ENCODE measurements at places on chromosomes 12 and 14.
A peak's percentile ranks its signal among the peaks of the same experiment; 100 is the strongest.

GRCh38 chr14:61670576-61670975 is 24.7 kb upstream of the HIF1A start:
- no peak for DNase-seq

DNA sequence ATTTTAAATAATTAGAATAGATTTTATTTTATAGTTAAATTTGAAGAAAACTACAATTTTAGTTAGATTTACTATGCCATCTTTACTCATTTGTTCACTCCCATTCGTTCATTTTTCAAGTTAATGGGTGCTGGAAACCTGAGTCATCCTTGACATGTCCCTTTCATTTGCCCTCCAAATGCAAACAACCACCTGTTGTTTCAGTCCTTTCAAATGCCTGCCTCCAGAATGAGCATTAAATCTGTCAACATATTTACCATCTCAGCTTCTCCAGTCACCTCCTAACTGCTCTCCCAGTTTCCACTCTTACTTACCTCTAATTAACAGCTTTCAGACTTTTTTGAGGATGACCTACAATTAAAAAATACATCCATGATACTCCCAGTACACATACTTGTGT is 375.5 kb downstream of the RAD51B start:
- no peak for DNase-seq

DNA sequence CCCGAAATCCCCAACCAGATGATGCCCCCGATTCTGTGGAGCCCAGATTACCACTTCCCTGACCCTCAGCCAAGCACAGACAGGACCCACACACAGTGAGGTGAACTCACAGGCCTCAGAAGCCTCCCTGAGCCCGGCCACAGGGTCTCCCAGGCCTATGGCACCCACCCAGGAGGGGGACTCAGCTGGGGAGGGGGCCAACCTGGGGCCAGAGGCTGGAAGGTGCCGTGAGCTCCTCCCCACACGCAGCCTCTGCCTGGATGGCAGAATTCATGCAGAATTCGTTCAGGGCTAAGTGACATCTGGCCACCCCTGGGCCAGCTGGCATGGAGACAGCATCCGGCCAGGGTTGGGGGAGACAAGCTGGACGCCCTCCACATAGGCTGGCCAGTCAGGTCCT is 11.8 kb downstream of the TMEM179 start:
- DNase-seq = no peak

DNA sequence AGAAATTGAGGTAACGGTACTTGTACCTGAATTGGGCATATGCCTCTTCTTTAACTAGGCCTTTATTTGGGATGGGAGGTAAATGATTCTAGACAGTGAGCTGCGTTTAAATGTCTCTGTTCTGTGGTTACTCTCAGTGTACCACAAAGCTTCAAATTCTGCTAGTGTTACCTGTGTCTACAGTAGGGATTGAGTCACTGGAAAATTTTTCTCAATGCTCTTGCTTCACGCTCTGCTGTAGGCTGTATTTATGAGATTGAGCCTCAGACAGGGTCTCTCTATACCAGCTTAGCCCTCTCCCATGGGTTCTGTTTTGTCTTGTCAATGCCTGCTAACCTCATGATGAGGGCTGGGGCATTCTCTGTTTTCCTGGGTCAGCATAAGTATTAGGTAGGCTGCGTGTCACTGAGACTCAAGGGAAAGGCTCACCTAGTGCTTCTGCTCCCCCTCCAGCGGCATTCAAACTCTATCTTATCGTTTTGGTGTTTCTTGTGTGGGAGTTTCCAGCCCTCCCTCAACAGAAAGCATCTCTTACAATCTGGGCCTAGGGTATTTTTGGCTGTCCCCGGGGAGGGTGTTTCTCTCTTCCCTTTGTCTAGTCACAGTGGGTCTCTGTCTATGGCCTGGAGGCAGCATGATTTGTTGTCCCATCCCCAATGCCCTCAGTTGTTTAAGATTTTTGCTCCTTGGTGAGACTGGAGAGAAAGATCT is 285.8 kb downstream of the ADGRD1 start:
- no peak for DNase-seq

DNA sequence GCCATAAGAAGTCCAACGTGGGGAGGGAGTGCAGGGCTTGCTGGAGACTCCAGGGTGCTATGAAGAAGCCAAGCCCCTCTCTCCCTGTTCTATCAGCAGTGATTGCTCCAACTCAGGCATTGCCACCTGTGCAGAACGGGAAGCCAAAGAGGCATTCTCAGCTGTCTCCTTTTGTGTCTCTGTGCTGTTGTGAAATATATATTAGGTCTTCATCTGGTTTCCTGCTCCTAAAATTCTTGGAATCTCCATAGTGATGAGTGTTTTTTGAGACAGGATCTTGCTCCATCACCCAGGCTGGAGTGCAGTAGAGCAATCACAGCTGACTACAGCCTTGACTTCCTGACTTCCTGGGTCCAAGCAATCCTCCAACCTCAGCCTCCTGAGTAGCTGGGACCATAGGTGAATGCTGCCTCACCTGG is 51.2 kb upstream of the AEBP2 start:
- no peak for DNase-seq

GRCh38 chr12:109729801-109730200 is 16.2 kb downstream of the FAM222A start:
- DNase-seq = no peak

DNA sequence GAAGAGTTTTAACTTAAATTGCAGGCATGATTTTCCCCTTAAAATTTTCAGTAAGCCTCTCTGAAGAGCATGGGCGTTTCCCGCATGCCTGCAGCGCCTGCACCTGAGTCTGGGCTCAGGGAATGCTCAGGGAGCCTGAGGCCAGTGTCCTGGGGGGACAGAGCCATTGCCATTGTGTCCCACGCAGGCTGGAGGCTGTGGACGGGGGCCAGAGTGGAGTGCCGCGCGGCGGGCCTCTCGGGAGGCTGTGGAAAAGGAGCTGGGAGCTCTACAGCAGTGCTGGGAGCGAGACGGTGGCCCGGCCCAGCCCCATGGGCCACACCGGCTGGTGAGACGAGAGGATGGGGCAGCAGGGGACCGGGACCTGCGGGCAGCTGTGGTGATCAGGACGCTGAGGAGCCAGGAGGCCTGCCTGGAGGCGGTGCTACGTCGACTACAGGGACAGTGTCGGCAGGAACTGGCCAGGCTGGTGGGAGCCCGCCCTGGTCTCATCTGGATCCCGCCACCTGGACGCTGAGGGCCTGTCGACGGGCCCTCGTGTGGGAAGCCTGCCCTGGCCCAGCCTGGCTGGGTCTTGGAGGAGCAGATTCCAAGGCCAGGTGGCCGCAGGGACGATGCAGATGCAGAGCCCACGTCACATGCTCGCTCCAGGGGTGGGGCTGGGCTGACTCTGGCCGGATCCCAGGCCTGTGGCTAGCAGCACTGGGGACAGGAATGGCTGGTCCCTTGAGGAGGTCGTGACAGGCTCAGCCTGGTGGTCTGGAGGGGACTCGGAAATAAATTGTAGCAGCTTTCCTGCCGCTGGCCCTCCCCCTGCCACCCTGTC is 7.6 kb downstream of the TEDC1 start:
- no peak for DNase-seq

GRCh38 chr12:79547735-79548609 is 142.8 kb downstream of the PAWR start:
- peak; percentile 52 for DNase-seq

DNA sequence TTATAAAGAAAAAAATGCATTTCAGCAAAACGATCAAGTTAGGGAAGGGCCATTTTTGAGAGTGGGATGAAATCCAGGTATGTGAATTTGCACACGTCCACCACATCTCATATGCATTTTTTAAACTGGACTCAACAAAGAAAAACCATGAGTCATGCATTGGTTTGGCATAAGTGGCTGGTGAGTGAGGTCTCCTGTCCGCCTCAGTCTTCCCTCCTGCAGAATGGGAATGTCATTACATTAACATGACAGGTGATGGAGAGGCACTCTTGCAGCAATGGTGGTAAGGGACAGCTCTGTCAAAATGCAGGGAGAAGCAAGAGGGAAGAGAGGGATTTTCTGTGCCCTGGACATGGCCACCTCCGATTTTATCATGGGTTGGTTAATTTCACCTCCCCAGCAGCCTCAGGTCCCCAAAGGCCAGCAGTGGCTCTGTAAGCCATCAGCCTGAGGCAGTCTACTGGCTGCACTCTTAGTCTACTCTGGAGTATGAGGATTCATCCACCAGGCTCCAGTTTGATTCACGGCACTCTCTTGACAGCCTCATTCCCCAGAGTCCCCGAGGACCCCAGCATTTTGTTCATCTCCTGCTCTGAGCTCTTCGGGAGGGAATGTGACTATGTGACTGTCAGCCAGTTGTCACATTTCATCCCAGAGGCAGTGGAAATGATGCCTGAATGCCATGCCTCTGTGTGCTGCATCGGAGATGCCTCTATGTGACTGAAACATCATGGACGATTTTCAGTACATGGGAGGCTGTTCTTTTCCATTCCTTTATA is 17.1 kb upstream of the PWP1 start:
- DNase-seq = no peak

DNA sequence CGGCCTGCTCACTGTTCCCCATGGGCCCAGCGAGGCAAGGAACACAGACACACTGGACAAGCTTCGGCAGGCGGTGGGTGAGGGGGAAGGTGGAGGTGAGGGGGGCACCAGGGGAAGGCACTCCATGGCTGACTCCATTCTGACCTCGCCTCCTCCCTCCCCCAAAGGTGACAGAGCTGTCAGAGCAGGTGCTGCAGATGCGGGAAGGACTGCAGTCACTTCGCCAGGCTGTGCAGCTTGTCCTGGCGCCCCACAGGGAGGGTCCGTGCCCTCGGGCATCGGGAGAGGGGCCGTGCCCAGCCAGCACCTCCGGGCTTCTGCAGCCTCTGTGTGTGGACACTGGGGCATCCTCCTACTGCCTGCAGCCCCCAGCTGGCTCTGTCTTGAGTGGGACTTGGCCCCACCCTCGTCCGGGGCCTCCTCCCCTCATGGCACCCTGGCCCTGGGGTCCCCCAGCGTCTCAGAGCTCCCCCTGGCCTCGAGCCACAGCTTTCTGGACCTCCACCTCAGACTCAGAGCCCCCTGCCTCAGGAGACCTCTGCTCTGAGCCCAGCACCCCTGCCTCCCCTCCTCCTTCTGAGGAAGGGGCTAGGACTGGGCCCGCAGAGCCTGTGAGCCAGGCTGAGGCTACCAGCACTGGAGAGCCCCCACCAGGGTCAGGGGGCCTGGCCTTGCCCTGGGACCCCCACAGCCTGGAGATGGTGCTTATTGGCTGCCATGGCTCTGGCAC is 10.6 kb downstream of the MCRS1 start:
- DNase-seq = no peak

- no peak for DNase-seq
Measured at GRCh38 chr14:103630364-103631108, 1.5 kb downstream of the KLC1 start.

DNA sequence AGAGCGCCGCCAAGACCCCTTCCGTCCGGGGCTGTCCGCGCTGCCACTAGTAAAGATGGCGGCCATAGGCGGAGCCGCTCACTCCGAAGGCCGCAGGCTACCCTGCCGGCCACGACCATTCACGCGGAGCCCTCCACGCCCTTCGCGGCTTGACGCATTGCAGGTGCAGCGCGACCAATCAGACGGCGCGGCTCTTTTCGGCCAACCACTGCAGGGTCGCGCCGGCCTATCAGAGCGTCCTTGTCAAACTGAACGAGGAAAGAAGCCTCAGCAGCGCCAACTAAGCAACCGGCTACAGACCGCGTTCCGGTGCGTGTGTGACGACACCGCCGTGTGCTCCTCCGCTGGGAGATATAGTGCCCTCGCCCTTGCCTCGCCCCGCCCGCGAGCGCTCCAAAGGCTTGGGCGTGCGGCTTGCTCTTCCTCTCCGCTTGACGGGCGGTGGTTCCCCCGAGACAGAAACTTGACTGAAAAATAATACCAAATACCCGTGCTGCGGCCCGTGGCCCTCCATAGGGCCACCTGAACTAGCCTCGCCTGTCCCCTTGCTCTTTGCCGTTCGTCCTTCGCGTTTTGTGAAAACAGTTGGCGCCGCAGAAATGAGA is 13.6 kb upstream of the CALM1 start:
- peak; percentile 100 for DNase-seq

- no peak for DNase-seq
Measured at GRCh38 chr12:132148368-132149045, 4.2 kb downstream of the NOC4L start.

GRCh38 chr12:24743941-24744793 is 204.7 kb downstream of the BCAT1 start:
- no peak for DNase-seq

GRCh38 chr12:104344682-104345081 is 41.1 kb downstream of the EID3 start:
- DNase-seq = no peak

- no peak for DNase-seq
Measured at GRCh38 chr14:64709126-64709525, 4.9 kb downstream of the PLEKHG3 start.

- DNase-seq = no peak
Measured at GRCh38 chr12:124520265-124520701, 47.1 kb downstream of the NCOR2 start.

- DNase-seq = no peak
Measured at GRCh38 chr14:57574617-57575288, 81.1 kb upstream of the CCDC198 start.

DNA sequence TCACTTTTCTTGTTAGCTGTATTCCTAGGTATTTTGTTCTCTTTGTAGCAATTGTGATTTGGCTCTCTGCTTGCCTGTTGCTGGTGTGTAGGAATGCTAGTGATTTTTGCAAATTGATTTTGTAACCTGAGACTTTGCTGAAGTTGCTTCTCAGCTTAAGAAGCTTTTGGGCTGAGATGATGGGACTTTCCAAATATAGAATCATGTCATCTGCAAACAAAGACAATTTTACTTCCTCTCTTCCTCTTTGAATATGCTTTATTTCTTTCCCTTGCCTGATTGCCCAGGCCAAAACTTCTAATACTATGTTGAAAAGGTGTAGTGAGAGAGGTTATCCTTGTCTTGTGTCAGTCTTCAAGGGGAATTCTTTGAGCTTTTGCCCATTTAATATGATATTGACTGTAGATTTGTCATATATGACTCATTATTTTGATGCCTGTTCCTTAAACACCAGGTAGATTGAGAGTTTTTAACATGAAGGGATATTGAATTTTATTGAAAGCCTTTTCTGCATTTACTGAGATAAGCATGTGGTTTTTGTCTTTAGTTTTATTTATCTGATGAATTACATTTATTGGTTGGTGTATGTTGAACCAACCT is 26.7 kb downstream of the CLECL1 start:
- DNase-seq = no peak

GRCh38 chr12:111150921-111151840 is 217.7 kb downstream of the PHETA1 start:
- no peak for DNase-seq

DNA sequence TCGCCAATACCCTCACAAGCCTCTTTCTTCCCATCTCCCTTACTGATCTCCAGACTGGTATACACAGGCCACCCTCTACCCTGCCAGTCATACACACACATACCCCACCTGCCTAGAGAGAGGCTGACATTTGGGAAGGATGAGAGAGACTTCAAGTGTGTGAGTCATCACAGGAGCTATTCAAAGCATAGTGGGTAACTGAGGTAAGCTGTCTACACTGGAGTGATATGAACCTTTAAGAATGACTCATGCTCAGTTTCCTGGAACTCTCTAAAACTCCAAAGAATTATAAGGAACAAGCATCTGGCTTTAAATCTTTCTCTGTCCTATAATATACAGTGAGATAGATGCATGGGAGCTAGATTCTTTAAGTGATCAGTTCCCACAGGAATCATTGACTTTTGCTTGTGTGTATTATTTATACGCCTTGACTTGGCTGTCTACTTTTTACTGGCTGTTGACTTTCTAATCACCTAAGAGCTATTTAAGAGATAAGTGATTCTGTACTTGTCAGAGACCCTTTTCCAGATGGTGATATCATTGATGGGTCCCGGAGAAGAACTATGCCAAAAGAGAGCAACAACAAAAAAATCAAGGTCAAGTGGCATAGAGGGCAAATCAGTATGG is 5.8 kb downstream of the IGF1 start:
- DNase-seq = no peak

- no peak for DNase-seq
Measured at GRCh38 chr12:16581416-16581815, 24.5 kb downstream of the LMO3 start.
